ENCODE measurements at places on chromosomes 7 and 10.

GRCh38 chr10:92834331-92834730, 14.0 kb upstream of the EXOC6 start:
- no peak for DNase-seq

DNA sequence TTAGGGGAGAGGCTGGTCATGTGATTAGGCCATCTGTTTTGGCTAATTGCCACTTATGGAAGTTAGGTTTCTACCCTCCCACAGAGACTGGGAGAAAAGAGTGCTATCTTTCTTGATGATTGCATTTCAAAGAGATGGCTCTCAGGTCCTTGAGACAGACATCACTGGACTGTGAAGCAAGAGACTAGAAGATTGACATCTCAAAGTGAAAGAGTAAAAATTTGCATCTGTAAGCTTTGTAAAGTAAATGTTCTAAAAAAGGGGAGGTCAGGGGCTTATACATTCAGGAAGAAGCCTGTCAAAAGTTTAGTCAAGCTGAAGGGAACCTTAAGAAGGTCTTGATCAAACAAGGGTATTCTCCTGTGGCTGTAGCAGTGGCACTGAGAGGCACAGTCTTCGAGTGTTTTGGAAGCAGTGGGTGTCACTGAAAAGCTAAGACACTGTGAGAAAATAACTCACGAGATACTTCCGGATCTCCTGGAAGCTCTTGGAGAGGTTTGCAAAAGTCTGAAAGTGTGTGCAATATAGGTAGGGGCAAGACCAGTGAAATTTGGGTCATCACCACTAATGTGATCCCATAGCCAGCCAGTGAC, 342.1 kb downstream of the PHF14 start:
- no peak for DNase-seq

- DNase-seq, result no peak
These were observed 29.5 kb downstream of the SMNDC1 start for GRCh38 chr10:110275128-110275729.

GRCh38 chr7:15795393-15795792, 108.9 kb upstream of the MEOX2 start:
- DNase-seq, result no peak

- no peak for DNase-seq
These were observed 81.1 kb downstream of the BMPER start for GRCh38 chr7:33986451-33986850.

DNA sequence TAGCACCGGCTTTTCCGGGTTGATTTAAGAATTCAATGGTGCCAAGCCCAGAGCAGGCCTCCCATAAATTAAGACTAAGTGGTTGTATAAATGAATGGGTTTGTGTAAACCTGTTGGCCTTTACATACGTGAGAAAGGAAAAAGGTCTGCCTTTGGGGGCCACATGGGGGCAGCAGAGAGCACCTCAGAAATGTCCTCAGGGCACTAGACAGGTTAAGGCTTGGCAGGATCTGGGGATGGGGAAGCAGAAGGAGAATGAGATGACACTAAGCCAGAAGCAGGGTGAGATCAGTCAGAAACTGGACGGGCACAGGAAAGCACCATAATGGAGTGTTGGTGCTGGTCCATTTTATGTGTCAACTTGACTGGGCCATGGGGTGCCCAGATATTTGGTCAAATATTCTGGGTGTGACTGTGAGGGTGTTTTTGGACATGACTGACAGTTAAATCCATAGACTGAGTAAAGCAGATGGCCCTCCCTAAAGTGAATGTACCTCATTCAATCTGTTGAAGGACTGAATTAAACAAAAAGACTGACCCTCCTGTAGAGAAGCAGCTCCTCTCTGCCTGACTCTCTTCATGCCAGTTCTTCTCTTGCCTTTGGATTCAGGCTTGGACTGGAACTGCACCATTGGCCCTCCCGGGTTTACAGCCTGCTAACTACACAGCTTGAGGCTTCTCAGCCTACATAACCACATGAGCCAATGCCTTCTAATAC, 58.9 kb downstream of the FRMPD2 start:
- DNase-seq, result no peak

DNA sequence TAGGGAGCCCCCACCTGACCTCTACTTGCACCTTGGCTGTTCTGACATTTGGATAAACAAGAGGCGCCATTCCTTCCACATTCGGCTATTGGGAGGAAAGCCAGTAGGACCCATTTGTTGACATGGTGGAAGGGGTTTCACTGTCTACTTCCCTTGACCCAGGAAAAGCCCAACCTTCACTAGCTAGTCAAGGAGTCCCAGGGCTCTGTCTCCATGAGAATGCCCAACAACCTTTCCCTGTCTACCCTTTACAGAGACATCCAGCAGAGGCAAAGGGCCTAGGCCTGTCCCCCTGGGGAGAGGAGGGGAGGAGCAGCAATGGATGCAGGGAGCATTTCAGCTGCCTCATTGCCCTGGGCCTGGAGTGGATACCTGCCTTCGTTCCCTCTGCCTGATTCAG, 136.1 kb downstream of the NEURL1 start:
- no peak for DNase-seq

DNA sequence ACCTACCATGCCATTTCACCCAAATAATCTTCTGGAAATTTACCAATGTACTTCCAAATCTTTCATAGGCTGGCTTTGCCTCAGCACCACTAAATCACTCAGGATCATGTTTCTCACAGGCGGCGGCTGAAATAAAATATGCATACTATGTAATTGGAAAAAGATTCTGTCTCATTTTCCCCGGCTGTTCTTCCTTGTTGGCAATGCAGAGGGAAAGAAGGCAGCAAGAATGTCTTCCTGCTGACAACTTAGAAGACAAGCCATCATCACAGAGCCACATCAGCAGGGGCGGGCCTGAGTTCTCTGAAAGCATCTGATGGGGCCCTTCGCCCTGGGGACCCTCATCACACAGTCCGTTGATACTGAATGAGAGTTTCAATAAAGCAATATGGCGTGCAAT, 39.2 kb upstream of the COL1A2 start:
- peak; percentile 48 for DNase-seq

GRCh38 chr10:54909165-54909564, 108.1 kb upstream of the PCDH15 start:
- no peak for DNase-seq

DNA sequence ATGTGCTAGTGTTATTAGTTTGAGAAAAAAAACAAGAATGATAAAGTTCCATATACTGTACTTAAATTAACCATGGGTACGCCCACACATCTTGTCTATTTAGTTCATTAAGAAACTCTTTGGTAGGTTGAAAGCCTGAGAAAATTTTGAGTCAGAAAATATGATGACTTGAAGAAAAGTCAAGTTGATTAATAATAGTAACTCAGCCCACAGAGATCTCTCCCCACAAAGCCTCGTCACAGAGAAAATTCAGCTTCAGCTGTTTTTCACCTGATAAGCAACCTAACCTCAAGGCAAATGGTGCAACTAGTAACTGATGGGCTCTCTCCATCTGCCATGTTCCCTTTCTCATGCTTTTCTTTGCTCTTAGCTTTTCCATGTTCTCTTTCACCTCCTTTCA, 1021.6 kb downstream of the GATA3 start:
- DNase-seq, result no peak

DNA sequence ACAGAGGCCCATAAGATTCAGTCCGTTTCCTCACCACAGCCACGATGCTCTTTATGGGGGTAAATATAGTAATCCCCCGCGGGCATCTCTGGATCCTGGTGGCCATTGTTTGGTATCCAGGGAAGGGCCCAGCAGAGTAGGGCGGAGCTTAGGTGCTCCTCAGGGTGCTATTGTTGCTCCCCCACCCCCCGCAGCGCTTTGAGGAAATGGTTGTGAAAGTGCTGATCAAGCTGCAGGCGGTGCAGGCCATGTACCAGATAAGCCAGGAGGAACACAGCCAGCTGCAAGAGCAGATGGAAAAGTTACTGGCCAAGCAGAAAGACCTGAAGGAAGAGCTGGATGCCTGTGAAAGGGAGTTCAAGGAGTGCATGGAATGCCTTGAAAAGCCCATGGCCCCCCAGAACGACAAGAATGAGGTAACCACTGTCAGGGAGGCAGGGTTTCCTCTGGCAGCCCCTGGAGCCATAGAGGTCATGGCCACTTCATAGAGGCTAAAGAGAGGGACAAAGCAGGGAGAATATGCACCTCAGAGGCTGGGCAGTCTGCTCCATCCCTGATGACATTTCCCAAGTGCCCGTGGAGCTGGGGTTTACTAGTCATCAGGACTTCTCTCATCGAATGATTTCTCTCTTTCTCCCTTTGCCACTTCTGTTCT, 17.6 kb upstream of the FLNC start:
- no peak for DNase-seq

DNA sequence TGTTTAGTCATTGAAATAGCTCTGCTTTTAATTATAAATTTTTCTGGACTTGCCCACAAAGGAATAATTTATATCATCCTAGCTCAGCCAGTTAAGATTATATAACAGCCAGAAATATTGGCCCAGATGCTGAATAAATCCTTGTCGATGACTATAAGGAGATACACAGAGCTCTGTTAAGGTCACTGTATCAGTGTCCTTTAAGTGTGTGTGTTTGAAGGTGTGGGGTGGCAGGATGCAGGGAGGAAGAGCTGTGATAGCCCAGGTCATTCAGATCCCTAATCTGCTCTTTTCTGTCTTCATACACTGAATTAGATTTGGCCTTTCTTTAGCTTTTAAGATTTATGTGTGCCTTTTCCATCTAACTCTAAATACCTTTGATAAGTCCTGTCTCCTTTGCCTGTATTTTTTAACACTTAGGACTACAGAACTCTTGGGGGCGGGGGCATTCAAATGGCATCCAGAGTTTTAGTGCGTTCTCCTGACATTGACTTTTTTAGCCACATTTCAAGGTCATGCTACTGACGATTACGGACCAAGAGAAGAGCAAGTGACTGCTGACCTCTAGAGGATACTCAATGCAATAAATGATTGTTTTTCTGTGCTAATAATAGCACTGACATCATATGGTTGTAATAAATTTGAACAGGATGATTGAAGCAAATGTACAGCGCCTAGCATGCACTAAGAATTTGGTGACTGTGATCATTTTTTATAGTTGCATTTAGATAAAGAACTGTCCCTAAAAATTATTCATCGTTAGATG, 172.3 kb downstream of the CACNB2 start:
- DNase-seq, result no peak

GRCh38 chr7:34034728-34035127, 129.4 kb downstream of the BMPER start:
- no peak for DNase-seq

DNA sequence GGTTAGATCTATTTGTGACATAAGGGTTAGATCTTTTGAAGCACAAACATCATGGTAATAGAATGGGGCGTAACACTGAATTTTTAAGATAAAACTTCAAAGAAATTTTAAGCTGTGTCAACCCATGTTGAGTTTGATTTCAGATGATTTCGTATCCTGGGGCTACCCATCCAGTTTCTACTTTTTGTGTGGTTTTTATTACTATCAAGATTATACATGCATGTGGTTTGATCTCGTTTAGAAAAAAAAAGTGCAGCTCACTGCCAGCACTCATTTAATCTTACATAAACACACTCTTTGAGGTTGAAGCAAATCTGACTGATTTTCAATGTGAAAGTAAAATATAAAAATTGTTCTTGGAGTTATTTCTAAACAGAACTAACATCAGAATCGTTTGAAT, 140.8 kb upstream of the GRB10 start:
- DNase-seq, result no peak

DNA sequence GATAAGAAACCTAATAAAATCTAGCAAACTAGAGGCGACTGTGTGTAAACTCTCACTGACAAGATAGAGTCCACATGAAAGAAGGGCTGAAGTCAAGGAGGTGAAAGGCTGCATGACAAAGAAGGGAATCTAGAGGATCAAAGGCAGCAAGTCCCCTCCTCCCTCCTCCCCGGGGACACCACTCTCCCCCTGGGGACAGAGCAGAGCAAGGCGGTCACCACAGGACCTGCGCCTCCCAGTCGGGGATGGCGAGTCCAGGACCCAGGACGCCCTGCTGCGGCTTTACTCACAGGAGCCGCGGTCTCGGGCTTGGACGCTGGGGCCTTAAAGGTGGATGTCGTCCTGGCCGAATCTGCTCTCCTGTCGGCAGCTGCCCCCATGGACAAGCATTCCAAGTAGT, 22.4 kb downstream of the BRI3 start:
- DNase-seq, result no peak

DNA sequence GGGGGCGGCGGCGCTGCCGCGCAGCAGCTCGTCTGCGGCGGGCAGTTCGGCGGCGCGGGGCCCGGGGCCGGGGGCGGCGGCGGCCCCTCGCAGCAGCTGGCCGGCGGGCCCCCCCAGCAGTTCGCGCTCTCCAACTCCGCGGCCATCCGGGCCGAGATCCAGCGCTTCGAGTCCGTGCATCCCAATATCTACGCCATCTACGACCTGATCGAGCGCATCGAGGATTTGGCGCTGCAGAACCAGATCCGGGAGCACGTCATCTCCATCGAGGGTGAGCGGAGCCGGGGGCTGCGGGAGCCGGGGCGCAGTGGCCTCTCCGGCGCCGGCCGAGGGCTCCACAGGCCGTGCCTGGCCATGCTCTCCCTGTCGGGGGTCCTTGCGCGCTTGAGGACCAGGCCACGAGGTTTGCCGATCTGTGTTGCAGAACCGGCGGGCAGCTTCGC, 548 bp downstream of the AGAP3 start:
- no peak for DNase-seq

DNA sequence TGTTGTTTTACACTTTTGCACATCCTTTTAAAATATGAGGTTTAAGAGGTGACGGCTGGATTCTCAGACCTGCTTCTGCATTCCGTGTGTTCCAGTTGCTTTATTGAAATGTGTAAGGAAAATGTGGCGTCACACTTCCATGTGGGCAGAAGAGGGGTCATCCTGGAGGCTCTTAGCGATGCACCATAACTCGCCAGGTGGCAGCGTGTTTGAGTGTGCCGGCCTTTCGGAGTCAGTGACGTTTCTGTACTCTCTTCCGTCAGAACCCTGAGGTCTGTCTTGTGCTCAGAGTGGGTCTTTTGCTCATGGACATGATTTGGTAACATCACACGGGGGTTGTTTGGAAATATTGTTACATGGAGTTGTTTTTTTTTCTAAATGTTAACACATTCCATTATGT, 9.1 kb downstream of the PPP2R2D start:
- DNase-seq, result no peak

DNA sequence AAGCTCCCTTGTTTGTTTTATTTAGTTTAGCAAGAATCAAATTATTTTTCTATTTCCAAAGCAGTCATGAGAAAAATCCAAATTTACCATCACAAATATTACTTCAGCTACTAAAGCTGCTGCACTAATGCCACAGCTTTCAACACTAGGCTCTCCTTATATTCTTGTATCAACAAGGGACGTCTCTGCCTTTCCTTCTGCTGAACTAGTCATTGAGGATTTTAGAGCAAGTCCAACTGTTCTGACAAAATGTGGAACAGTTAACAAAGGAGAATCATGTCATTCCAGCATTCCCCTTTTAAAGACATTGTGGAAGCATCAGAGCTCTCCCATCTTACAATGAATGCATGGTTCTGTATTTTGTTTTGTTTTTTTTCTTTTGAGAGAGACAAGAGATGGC, 28.6 kb downstream of the FAM13C start:
- no peak for DNase-seq

- DNase-seq, result no peak
These were observed 205.6 kb upstream of the CSTF2T start for GRCh38 chr10:51905032-51905431.

GRCh38 chr10:20931156-20931795, 34.2 kb upstream of the NEBL start:
- no peak for DNase-seq

- no peak for DNase-seq
These were observed 10.4 kb downstream of the RNF133 start for GRCh38 chr7:122688400-122688998.
